Posterior vena cava (tissue), 2 donors: ENCODE measurements at places on chromosomes 4 and X. TPM values are rescaled to one million over a fixed set of nuclear protein-coding genes. Genes with fewer than 3 reads are reported as not detected.

CLGN gene
- 0.74 TPM for total RNA-seq

DCAF4L1 gene
- 0.33 TPM for total RNA-seq

GATA1 gene
- total RNA-seq = not detected

SLC2A9 gene
- total RNA-seq = 10.3 TPM

FAM9A gene
- not detected for total RNA-seq

OTC gene
- 2.9 TPM for total RNA-seq

CLDN22 gene
- total RNA-seq = not detected

CITED1 gene
- total RNA-seq = not detected

CCSER1 gene
- 7.0 TPM for total RNA-seq

CD38 gene
- 16.1 TPM for total RNA-seq

GSPT2 gene
- 6.9 TPM for total RNA-seq

RBM47 gene
- 12.5 TPM for total RNA-seq

CXXC4 gene
- 0.14 TPM for total RNA-seq

NXT2 gene
- 6.7 TPM for total RNA-seq

POU3F4 gene
- not detected for total RNA-seq

NR3C2 gene
- total RNA-seq = 10.0 TPM

GRIA3 gene
- total RNA-seq = 15.2 TPM

CPZ gene
- total RNA-seq = 15.6 TPM

PRKG2 gene
- total RNA-seq = 0.86 TPM

DCUN1D4 gene
- total RNA-seq = 68.3 TPM

ARHGAP6 gene
- total RNA-seq = 19.6 TPM

DCHS2 gene
- total RNA-seq = 0.28 TPM

CC2D2A gene
- total RNA-seq = 42.2 TPM

SYN1 gene
- total RNA-seq = 2.3 TPM

POU4F2 gene
- not detected for total RNA-seq

EGF gene
- 0.14 TPM for total RNA-seq

NOX1 gene
- total RNA-seq = not detected

CACNA1F gene
- total RNA-seq = 0.10 TPM

PCYT1B gene
- total RNA-seq = 3.5 TPM

TKTL2 gene
- total RNA-seq = 0.14 TPM

PARM1 gene
- 94.5 TPM for total RNA-seq

FGF13 gene
- total RNA-seq = 10.6 TPM

CT55 gene
- total RNA-seq = not detected

LNX1 gene
- 3.7 TPM for total RNA-seq

AREG gene
- 2.9 TPM for total RNA-seq

IL13RA1 gene
- 79.0 TPM for total RNA-seq

FMR1NB gene
- not detected for total RNA-seq

MAGEB2 gene
- total RNA-seq = not detected

MEPE gene
- total RNA-seq = not detected

EVC gene
- 31.7 TPM for total RNA-seq

HMX1 gene
- total RNA-seq = not detected

SPATA18 gene
- total RNA-seq = 5.3 TPM
